ENCODE measurements at places on chromosomes 13 and 19.

DNA sequence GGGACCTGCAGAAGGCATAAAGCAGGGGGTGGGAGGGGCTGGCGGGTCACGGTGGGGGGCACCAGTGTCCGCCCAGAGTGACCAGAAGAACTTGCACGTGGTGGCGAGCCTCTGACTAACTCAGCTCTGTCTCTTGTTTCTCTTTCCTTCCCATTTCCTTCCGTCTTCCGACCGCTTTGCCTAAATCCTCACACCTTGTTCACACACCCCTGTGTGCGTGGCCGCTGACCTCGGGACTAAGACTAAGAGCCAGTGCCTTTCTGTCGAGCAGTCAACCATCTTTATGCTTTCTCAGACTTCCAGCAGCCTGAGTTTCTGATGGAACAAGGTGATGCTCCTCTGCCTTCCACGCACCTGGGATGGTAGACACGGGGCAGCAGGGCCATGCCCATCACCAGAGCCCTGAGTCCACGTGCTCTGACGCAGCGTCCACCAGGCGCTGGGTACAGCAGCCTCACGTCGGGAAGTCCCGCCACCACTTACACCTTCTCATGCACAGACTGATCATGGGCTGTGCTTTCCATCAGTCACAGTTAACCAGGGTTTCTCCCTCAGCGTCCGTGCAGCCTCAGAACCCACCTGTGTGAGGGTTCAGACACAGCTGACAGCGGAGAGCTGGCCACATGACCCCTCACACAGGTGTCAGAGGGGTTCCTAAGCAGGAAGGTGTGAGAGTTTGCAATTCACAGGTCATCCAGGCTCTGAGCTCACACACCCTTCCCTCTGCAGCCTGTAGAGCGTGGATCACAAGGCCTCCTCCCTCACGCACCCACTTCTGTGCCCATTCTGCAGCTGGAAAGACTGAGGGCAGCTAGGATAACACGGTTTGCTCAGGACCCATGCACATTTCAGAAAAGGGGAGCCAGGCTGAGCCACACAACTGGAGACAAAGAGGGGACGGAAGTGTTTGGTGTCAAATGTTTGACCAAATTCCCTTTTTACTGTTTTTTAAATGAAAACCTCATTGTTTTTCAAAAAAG lies 90.7 kb upstream of the MCF2L start:
- no peak for DNase-seq

- DNase-seq: no peak
These were observed 48.0 kb downstream of the COMP start for GRCh38 chr19:18742838-18743783.

GRCh38 chr13:30676672-30677071 lies 58.7 kb upstream of the ALOX5AP start:
- DNase-seq: no peak

GRCh38 chr19:18291590-18292461 lies 10.4 kb upstream of the JUND start:
- DNase-seq: peak; percentile 83

- no peak for DNase-seq
These were observed 1.1 kb downstream of the ELF1 start for GRCh38 chr13:41017817-41018601.

DNA sequence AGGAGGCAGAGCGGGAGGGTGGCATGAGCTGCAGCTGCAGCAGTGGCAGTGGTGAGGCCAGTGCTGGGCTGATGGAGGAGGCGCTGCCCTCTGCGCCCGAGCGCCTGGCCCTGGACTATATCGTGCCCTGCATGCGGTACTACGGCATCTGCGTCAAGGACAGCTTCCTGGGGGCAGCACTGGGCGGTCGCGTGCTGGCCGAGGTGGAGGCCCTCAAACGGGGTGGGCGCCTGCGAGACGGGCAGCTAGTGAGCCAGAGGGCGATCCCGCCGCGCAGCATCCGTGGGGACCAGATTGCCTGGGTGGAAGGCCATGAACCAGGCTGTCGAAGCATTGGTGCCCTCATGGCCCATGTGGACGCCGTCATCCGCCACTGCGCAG lies 2.0 kb downstream of the EGLN2 start:
- DNase-seq: no peak

DNA sequence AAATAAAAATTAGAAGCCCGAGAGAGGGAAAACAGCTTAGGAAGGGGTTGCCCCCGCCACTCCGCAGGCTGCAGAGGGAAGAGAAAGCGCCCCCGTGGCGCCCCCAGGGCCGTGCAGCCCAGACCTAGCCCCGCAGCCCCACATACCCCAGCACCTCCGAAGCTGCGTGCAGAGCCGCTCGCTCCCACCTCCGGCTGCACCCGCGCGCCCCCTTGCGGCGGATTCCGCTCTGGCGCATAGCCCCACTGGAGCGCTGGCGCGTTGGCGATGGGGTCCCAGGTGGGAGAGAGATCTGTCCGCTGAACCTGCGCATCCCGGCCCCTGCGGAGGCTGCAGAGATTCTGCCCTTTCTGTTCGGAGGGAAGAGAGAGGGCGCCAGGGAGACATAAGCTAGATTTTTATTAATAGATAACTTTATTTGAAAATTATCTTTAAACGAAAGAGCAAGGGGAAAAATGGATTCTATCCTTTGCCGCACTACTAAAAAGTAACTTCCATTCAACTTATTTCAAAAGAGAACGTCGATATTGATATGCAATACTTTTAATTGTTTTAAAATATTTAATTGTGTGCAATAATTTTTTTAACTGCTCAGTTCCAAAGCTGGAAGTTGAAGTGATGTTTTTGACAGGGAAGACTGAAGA lies 11.7 kb upstream of the CLN5 start:
- DNase-seq: peak; percentile 88

GRCh38 chr19:18214779-18215433 lies 11.1 kb upstream of the RAB3A start:
- no peak for DNase-seq

- DNase-seq: peak; percentile 54
These were observed 42.1 kb downstream of the FOXO1 start for GRCh38 chr13:40624383-40624782.
